ENCODE measurements at places on chromosomes 4 and X. TPM values are rescaled to one million over a fixed set of nuclear protein-coding genes. Genes with fewer than 3 reads are reported as not detected.

DNA sequence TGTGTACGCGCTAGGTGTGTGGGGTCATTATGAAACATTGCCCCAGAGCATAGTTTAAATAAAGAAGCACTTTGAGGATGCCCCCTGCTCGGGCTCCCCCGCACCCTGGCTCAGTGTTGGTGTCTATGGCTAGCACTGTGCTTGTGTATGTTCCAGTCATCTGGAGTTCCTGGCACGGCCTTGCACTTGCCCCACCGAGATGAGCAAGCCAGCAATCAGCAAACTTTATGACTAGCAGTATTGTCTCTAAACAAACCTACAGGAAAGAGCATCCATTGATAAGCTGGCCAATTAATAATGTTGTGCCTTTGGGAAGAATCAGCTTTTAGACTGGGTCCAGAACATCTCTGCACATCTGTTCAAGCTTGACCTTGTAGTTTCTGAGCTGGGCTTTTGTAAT, 707 bp upstream of the SHROOM4 start:
- DNase-seq = no peak

KLB gene
- 1.4 TPM for total RNA-seq

ETDA gene
- total RNA-seq = not detected

DNA sequence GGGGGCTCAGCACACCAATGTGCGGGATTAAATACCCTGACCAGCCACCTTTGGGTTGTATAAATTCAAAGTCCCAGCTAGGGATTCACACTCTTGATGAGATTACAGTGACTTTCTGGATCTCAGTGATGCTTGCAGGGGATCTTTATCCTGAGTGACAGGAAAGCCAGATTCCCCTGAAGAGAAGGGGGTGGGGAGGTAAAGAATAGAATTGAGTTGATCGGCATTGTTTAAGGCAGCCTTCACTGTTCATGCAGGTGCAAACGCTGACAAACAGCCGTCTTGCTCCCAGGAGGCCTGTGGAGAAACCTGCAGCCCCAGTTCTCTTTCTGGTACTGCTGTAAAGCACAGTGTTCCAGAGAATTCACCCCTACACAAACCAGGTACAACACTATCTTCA, 19.0 kb downstream of the CXXC4 start:
- DNase-seq = no peak

DNA sequence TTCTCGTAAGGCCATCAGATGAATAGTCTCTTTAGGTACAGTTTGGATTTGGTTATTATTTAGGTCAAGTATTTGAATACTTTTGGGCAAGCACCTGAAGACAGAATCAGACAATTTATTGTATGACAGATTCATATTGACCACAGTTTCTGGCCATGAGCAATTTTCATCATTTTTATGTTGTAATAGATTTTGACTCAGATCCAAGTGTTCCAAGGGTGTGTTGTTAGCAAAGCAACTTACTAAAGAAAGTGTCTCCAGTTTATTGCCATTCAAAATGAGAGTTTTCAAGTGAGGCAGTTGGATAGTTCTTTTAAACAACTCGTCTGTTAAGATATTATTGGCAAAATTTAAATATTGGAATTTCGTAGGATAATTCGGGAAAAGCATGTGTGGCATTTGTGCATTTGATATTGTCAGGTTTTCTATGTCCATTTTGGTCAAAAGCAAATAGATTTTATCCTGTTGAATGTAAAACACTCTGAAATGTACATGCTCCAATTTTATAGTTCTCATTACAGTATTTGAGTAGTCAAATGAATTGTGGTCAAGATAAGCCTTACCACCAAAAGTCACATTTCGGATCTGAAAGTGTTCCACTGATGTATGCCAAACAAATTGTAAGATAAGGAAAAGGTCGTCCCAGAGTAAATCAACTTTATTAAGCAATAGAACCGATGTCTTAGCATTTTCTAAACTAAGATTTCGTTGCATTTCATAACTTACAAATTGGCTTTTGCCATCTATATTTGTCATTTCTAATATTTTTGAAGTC, 8.4 kb downstream of the TLR10 start:
- DNase-seq = no peak

DNA sequence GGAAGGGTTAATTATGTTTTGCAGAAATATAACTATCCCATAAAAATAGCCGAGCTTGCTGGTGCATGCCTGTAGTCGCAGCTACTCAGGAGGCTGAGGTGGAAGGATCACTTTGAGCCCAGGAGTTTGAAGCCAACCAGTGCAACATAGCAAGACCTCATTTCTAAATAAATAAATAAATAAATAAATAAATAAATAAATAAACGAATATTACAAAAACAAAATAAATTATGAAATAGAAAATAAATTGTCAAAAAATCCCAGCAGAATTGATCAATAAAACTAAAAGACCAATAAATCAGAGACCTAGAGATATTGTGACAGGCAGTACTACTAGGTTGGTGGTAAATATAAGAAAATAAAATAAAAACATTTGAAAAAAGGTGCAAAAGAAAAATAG, 6.7 kb upstream of the ARL13A start:
- DNase-seq = no peak

DNA sequence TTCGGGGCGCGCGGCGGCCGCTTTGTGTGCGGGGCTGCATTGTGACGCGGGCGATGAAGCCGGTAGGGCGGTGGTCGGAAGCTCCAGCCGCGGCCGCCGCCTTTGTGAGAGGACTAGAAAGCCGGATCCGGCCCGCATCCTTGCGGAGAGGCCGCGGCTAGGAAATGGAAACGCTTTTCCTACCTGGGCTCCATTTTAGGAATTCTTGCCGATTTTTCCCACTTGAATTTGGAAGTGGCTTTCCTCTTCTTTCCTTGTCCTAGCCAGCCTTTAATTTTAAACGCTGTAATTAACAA, 708 bp downstream of the TMSB4X start:
- DNase-seq = no peak

Data from umbilical cord (tissue), 2 donors.